ENCODE measurements at places on chromosomes 1 and 21.

- peak; percentile 39 for DNase-seq
Observed at GRCh38 chr1:47231301-47232186, 481 bp downstream of the TAL1 start.

GRCh38 chr1:78045926-78046778, at the start of gene GIPC2:
Gene GIPC2 (plus strand): TSS chr1:78045966. CDS start chr1:78046095, 129 bp downstream.
- DNase-seq: peak; percentile 59

DNA sequence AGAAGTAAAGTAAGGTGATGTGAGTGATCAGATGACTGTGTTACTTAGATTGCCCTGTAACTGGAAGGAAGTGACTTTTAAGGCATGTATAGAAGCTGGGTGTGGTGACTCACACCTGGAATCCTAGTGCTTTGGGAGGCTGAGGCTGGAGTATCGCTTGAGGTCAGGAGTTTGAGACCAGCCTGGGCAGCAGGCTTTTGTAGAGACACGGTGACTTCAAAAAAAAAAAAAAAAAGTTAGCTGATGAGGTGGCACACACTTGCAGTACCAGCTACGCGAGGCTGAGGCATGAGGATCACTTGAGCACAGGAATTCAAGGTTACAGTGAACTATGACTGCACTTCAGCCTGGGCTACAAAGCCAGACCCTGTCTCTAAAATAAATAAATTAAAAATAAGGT, 2.3 kb upstream of the USP16 start:
- DNase-seq: no peak

- peak; percentile 50 for DNase-seq
Observed at GRCh38 chr21:40839521-40839920, 7.4 kb downstream of the DSCAM start.

DNA sequence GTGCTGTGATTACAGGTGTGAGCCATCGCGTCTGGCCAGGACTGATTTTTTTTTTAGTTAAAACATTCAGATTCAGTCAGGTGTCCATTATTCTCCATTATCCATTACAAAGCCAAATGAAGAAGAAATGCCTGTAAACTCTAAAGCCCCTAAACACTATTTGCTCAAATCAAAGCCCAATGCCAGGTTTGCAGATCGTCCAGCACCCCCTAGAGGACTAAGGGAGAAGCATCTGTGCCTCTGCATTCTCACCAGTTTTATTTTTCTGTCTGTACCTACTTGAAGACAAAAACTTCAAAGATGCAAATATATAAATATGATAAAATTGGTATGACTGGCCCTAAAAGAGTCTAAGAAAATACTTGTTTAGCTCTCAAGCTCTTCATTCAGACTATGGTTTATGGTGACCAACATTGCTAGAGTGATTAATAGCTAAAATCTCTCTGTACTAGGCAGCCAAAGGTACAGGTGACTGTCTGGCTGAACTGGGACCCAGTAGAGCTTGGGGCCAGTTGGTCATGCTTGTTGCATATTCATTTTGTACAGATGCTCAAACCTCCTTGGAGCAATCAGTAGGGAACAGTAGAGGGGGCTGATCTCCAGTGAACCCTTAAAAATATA, 138.4 kb downstream of the SYT2 start:
- peak; percentile 60 for DNase-seq

GRCh38 chr1:113391649-113392271, 1.4 kb downstream of the MAGI3 start:
- peak; percentile 9 for DNase-seq

DNA sequence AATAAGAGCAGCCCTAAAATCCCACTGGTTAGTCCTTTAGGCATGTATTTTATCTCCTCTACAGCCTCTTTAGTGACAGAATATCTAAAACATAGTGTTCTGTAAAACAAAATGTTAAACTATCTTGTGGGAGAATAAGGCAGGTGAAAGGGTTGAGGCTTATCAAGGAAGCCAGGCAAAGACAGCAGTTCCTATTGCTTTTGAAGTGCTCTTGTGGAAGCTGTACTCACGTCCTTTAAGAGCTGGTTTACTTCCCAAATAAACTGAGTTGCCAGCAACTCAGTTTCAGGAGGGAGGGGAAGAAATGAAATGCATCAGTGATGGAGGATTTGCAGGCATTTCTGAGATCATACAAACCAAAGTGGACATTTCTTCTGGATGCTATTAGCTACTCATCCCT, 529.6 kb upstream of the ZRANB2 start:
- no peak for DNase-seq

DNA sequence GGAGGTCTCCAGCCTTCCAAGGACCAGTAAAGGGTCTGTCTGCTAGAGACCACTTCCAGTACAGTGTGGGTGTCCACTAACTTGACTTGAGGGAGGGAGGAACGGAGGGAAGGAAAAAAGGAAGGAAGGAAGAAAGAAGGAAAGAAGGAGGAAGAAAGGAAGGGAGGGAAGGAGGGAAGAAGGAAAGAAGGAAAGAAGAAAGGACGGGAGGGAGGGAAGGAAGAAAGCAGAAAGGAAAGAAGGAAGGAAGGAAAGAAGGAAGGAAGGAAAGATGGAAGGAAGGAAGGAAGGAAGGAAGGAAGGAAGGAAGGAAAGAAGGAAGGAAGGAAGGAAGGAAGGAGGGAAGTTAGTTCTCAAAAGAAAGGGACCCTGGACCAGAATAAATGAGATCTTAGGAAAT, 26.8 kb upstream of the HSD3B1 start:
- DNase-seq: no peak

GRCh38 chr1:26838474-26839338, 12.2 kb downstream of the ZDHHC18 start:
- DNase-seq: no peak
